ENCODE measurements at places on chromosomes 1 and 21.

GRCh38 chr1:239228451-239228850 is 157.9 kb upstream of the CHRM3 start:
- no peak for DNase-seq

DNA sequence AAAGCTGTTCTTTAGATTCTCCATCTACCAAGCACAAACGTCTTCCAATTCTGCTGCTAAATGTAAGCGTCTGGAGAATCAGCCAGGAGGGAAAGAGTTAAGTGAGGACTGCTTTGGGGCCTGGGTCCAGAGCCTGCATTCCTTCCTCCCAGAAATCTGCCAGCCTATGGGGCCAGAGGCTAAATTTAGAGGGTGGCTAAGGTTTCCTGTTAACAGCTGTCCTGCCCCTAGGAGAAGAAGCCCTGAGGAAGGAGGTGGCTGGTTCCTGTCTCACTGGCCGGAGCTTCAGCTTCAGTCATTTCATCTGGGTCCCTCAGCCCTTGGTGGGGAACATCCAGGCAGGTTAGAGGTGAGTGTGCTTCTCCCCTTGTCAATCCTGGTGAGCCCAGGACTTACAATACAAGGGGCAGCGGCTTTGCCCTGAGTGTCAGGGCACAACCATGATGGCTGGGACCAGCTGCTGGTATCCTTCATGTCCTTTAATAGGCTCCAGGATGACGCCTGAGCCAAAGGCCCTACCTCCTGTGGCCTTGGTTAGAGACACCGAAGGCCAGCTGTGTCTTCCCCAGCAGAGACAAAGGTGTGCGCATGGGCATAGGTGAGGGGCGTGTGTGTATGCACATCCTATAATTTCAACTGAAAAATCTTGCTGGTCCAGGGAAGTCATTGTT is at the start of gene STYXL2:
Gene STYXL2, plus strand, starts transcription at position 230 of the 671 bp plus-strand sequence. CDS start 775 bp downstream, outside the sequence.
- no peak for DNase-seq

- no peak for DNase-seq
Observed at GRCh38 chr1:198606020-198606438, 32.8 kb upstream of the PTPRC start.

- DNase-seq: no peak
Observed at GRCh38 chr1:232669981-232670747, 40.2 kb upstream of the SIPA1L2 start.

DNA sequence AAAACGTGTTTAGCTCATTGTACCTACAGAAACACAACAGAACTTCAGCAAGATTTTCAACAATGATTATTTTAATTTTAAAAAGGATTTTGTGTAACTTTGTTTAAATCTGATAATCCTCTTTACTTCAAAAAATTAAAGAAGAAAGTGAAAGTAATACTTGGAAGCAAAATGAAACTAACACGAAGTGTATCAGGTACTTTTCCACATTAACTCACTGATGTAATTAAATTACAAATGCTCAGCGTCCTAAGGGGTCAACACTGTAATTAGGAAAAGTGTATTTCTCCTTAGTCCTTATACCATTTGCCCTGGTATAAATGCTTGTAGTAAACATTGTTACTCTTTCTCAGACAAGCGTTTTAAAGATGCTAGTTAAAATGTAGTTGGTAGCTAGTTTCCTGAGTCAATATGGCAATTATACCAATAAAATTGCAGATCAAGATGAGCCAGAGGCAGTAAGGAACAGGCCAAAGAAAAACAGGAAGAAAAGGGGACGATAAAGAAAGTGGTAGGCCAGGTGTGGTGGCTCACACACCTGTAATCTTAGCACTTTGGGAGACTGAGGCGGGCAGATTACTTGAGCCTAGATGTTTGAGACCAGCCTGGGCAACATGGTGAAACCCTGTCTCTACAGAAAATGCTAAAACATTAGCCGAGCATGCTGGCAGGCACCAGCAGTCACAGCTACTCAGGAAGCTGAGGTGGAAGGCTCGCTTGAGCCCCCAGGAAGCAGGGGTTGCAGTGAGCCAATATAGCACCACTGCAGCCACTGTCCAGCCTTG is 553.0 kb downstream of the SMYD3 start:
- no peak for DNase-seq

DNA sequence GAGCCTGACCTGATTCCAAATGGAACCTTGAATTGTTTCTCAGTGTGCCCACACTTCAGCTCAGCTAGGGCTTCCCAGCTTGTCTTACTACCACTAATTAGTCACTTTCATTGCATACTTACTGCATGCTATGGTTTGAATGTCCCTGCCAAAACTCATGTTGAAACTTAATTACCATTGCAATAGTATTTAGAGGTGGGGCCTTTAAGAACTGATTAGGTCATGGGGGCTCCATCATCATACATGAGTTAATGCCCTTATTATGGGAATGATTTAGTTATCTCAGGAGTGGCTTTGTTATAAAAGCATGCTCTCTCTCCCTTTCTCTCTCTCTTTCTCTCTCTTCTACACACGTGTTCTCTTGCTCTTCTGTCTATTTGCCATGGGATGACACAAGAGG is 68.3 kb downstream of the NENF start:
- DNase-seq: no peak

DNA sequence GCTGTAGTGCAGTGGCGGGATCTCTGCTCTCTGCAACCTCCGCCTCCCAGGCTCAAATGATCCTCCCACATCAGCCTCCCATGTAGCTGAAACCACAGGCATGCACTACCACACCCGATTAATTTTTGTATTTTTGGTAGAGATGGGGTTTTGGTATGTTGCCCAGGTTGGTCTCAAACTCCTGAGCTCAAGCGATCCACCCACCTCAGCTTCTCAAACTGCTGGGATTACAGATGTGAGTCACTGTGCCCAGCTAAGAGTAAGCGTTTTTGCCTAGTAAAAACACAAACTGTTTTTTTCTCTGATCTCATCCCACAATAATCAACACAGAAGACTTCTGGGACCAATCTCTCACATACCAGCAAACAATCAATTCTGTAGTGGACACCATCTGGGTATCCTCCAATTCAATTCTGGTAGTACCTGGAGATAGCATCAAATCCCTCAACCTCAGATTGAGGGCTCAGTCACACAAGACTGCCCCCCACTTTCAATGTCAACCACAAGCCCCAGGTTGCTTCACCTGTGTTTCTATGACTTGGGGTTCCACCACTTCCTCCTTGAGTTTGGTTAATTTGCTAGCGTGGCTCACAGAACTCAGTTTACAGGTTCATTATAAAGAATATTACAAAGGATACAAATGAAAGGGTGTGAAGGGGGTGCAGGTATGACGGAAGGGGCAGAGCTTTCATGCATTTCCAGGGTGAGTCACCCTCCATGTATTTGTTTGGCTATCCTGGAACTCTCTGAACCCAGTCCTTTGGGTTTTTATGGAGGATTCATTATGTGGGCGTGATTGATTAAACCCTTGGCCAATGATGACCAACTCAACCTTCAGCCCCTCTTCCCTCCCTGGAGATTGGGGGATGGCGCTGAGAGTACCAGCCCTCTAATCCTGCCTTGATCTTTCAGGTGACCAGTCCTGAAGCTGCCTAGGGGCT is 40.0 kb upstream of the RHOU start:
- no peak for DNase-seq

GRCh38 chr1:223059526-223059925 is 83.5 kb downstream of the TLR5 start:
- DNase-seq: no peak

DNA sequence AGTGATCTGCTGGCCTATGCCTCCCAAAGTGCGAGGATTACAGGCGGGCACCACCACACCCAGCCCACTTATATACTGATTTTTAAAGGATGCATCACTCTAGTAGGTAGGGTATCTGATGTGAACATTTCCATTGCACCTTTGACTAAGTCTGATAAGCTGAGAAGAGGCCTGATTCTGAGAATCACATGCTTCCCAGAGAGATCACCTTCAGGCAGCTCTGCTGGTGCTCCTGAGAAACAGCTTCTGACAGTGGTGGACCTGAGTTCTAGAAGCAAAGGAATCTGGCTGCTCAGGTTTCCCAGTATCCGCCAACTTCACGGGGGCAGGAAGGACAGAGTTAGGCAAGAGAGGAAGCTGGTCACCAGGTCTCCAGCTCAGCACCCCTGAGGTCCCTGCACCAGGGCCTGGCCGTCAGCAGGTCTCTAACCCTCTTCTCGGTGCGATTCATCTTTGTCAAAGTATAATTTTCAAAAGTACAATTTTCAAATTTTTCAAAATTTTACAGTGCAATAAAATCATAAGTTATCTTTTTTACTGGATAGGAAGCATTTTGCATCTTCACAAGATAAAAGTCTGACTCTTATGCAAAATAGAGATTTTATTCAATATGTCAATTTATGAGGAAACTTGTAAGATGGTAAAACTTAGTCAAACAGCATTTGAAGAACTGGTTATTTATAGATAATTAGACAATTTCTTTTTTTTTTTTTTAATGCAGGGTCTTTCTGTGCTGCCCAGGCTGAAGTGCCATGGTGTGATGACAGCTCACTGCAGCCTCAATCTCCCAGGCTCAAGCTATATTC is 25.8 kb upstream of the MPZL1 start:
- no peak for DNase-seq

DNA sequence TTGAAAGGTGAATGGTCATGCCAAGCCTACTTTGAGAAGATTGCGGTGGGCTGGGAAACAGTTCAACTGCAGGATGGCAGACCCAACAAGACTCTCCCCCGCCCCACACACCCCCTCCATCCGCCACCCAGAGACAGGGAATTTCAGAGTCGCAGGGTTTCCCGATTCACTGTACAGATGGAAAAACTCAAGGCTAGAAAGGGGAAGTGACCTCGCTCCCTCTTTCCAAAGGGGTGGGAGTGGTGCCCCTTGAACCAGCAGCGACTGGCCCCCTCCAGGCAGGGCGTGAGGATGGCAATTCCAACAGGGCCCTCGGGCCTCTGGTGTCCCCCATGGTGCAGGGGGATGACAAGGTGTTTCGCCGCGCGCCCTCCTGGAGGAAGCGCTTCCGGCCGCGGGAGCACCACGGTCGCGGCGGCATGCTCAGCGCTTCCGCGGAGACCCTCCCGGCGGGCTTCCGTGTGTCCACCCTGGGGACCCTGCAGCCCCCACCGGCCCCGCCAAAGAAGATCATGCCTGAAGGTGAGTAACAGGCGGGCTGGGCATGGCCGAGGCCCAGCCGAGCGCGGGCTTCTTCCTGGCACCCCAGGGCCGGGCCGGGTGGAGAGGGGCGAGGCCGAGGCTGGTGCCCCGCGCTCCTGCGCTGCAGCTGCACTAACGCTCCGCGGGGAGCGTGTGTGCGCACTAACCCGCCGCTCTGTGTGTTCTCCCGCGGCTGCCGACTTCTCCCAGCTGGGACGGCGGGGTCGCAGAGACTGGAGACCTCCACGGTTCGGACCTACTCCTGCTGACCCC is 10.4 kb downstream of the MYOG start:
- DNase-seq: no peak

GRCh38 chr1:119715542-119715941 is 3.8 kb downstream of the PHGDH start:
- DNase-seq: no peak

GRCh38 chr21:37513383-37513782 is 146.8 kb downstream of the DYRK1A start:
- no peak for DNase-seq

DNA sequence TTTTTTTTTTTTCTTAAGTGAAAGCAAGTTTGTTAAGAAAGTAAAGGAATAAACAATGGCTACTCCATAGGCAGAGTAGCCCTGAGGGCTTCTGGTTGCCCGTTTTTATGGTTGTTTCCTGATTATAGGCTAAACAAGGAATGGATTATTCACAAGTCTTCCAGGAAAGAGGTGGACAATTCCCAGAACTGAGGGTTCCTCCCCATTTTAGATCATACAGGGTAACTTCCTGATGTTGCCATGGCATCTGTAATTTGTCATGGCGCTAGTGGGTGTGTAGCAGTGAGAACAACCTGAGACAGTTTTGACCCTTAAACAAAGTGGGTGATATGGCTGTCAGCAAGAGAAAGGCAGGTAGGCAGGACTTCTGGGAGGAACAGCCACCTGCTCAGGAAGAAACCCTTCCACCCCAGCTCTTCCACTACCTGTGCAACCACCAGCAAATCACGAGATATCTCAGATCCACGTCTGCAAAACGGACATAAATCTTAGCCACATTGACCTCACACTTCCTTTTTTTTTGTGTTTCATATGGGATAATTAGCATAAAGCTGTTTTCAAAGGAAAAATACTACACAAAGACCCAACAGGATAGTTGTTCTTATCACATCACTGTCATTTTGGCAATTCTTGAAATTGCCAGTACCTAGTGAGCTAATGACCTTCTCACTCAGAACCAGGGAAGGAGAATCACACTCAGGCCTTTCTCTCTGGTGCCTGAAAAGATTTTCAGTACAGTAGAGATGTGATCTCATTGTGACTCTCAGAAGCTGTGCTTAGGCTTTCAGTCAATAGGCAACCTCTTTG is 34.8 kb upstream of the DUSP10 start:
- no peak for DNase-seq

GRCh38 chr1:246544001-246544400 is 22.1 kb downstream of the TFB2M start:
- no peak for DNase-seq

DNA sequence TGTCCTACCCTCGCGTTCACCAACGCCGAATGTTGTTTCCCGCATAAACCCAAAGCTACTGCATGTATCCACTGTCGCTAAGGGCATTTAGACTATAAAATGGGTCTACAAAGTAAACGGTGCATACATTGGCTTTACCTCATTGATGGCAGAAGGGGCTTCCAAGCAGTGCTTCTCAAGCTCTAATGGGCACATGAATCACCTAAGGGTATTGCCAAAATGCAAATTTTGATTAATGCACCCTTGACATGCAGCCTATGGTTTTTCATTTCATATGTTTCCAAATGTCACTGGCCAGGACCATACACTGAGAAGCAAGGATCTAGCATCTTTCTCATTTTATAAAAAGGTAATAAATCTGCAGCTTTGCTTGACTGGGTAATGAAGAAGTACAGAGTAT is 2.7 kb downstream of the OR6F1 start:
- DNase-seq: no peak

DNA sequence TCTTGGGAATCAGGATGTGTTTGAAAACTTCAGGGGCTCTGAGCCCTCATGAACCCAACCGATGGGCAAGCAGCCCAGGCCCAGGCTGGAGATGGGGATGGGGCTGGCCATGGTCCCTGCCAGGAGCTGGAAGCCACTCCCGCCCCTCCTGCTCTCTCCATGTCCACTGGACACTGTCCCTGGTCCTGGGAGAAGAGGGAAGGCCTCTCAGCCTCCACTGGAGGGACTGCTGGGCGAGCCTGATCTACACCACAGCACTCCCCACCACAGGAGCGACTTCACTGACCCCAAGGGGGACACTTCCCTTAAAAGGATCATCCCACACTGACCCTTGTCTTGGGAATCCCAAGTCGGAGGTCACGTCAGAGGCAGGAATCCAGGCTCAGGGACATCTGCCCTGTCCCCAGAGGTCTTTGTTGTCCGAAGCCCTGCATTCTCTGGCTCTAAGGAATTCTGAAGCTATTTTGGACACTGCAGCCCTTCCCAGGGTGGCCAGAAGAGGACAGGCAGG is 16.9 kb upstream of the COL18A1 start:
- no peak for DNase-seq

GRCh38 chr1:223224465-223224864 is 81.4 kb upstream of the TLR5 start:
- DNase-seq: no peak

- DNase-seq: no peak
Observed at GRCh38 chr1:166165661-166166328, 1.0 kb downstream of the FAM78B start.

GRCh38 chr1:109484519-109484975 is 842 bp downstream of the ATXN7L2 start:
- DNase-seq: no peak

All from NCI-H460 (cell line).